Uterus (tissue), 4 donors: ENCODE measurements at places on chromosomes 1 and 21. TPM values are rescaled to one million over a fixed set of nuclear protein-coding genes. Genes with fewer than 3 reads are reported as not detected.

DNA sequence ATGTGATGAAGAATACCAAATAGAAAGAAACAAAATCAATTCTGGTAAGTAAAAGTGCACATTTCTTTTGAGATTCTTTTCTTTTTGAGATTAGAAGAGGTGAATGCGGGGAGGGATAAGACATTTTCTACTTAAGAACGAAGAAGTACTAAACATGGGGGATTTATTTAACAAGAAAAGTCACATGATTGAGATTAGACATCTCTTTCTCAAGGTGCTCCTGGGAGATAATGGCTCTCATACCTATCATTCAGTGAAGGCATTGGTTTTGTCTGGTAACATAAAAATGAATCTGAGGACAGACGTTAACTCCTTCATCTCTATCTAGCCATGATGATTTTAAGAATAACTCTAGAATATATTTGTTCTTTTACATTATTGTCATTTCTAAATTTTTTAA, 147.9 kb upstream of the SAMSN1 start:
- H3K36me3 ChIP-seq: no peaks in the 10 kb centered on the region
- H3K27ac ChIP-seq: no peak overlapping the region
- no peaks in the 10 kb centered on the region for H3K4me1 ChIP-seq
- DNase-seq: no peak

GRCh38 chr1:1225238-1225845, 6.5 kb downstream of the SDF4 start:
- H3K27ac ChIP-seq: no peak overlapping the region
- no peak overlapping the region for H3K4me3 ChIP-seq
- no peaks in the 10 kb centered on the region for H3K27me3 ChIP-seq
- no peaks in the 10 kb centered on the region for H3K36me3 ChIP-seq
- peaks cover 11% of the 10 kb centered on the region for H3K4me1 ChIP-seq

GRCh38 chr1:54219688-54220003, 19.7 kb downstream of the MRPL37 start:
- no peaks in the 10 kb centered on the region for H3K27me3 ChIP-seq
- DNase-seq: no peak
- H3K36me3 ChIP-seq: no peaks in the 10 kb centered on the region
- no peak overlapping the region for H3K4me3 ChIP-seq

Gene RAB7B
- 22.5 TPM for total RNA-seq

Gene CELA3B
- total RNA-seq: not detected

Gene TRIM46
- 4.6 TPM for total RNA-seq

- no peak overlapping the region for H3K4me3 ChIP-seq
- H3K27me3 ChIP-seq: no peaks in the 10 kb centered on the region
- H3K27ac ChIP-seq: peak overlapping the region; percentile 21
- no peaks in the 10 kb centered on the region for H3K36me3 ChIP-seq
- no peaks in the 10 kb centered on the region for H3K4me1 ChIP-seq
Observed at GRCh38 chr1:89708751-89709375, 75.9 kb downstream of the LRRC8C start.

Gene PBX1
- total RNA-seq: 831 TPM

GRCh38 chr1:222914861-222915632, 100.2 kb downstream of the DISP1 start:
- H3K4me3 ChIP-seq: no peak overlapping the region

GRCh38 chr1:68279846-68280245, 47.5 kb upstream of the WLS start:
- no peak overlapping the region for H3K4me3 ChIP-seq
- H3K27ac ChIP-seq: no peak overlapping the region
- no peaks in the 10 kb centered on the region for H3K4me1 ChIP-seq
- H3K27me3 ChIP-seq: no peaks in the 10 kb centered on the region
- H3K36me3 ChIP-seq: no peaks in the 10 kb centered on the region

DNA sequence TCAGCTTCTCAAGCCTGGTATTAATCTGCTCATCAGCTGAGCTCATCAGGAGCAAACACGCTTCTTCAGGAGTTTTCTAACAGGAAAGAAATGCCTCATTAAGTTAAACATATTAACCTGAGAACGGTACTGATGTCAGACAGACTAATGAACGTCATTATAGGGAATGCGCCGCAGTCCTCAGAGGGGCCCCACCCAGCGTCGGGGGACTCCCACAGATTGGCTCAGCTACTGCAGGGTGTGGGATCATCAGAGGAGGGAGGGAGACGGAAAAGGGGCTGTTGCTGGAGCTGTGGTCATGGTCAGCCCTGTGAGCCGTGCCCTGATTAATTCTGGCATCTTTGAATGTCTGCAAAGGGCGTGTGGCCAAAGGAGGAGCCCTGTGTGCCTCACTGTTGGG, 348.5 kb downstream of the PTPRU start:
- H3K4me3 ChIP-seq: no peak overlapping the region
- H3K4me1 ChIP-seq: no peaks in the 10 kb centered on the region
- H3K27ac ChIP-seq: no peak overlapping the region
- no peaks in the 10 kb centered on the region for H3K36me3 ChIP-seq

Gene FCRL6
- total RNA-seq: 0.21 TPM

DNA sequence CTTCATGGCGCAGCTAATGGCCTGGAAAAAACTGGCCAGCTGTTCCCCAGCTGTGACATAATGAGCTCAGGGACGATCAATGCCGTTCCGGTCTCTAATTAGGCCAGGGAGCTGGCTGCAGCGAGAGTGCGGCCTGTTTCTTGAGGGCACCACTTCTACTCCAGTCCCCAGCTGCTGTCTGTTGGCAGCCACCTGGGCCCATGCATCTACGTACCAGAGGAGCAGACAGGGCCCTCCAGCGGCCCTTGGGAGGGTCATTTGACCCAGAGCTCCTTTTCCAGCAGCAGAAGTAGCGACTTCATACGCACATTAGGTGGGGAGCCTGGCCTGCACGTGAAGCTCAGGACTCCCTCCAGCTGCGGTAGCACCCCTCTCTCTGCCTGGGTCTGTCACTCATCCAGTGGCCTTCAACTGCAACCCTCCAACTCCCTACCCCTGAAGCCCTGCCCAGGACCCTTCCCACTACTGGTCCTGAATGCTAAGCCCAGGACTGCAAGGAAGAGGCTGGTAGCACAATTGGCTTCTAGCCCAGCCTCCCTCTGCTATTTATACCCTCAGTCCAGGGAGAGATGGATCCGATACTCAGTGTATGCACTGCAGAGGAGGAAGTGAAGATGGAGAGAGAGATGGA, 9.1 kb upstream of the GPR61 start:
- no peaks in the 10 kb centered on the region for H3K4me1 ChIP-seq
- no peak overlapping the region for H3K4me3 ChIP-seq
- no peak for DNase-seq
- H3K27ac ChIP-seq: no peak overlapping the region
- H3K36me3 ChIP-seq: no peaks in the 10 kb centered on the region

DNA sequence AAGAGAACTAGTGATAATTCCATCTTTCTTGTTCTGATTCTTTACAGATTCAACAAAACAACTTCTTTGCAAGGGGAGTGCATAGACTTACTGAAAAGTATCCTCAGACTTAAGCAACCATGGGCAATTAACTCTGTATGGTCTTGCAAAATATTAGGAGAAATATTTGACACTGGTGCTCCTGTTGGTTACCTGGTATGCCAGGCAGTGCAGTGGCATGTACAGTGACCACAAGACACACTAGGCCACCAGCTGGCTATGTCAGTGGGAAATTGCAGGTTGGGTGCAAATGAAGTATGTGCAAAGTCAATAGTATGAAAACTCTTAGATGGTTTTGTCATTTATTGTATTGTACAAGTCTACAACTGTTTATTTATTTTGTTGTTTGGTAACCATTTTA, 34.5 kb downstream of the EPS15 start:
- no peaks in the 10 kb centered on the region for H3K4me1 ChIP-seq
- no peaks in the 10 kb centered on the region for H3K36me3 ChIP-seq
- no peak overlapping the region for H3K27ac ChIP-seq
- H3K4me3 ChIP-seq: no peak overlapping the region

Gene NBPF20
- total RNA-seq: 1.3 TPM

GRCh38 chr1:81388435-81388834, 412.3 kb upstream of the ADGRL2 start:
- H3K4me3 ChIP-seq: no peak overlapping the region
- H3K27ac ChIP-seq: no peak overlapping the region
- no peak for DNase-seq

DNA sequence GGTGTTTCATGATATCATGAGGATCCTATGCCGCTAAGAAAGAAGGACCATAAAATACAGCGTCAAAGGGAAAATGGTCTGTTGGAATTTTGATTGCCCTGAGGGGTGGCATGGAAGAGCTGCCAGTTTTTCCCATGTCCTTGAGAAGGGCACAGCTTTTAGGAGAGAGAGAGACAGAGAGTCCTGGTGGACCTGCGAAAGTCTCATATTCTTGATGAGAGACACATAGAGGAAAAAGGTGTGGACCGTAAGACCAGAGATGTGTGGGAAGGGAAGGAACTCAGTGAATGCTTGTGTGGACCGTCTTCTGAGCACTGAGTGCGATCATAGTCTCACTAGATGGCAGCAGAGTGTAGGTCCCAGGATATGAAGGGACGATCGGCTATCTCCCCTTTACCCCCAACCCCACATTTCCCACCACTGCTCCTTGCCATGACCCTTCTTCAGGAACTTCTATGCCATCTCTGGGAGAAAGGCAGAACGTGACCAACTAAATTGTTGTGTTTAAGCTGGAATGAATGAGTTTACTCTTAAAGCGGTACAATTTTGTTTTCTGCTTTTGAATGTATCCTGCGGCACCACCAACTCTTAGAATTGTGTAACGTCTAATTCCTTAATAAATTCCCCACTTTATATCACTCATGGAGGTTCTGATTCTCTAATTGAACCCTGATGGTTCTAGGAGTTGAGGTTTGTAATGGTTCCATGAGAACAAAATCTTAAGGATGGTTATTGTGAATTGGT, 117.7 kb downstream of the CTH start:
- peak overlapping the region; percentile 49 for H3K27ac ChIP-seq
- no peaks in the 10 kb centered on the region for H3K36me3 ChIP-seq
- peak; percentile 30 for DNase-seq
- no peaks in the 10 kb centered on the region for H3K4me1 ChIP-seq

DNA sequence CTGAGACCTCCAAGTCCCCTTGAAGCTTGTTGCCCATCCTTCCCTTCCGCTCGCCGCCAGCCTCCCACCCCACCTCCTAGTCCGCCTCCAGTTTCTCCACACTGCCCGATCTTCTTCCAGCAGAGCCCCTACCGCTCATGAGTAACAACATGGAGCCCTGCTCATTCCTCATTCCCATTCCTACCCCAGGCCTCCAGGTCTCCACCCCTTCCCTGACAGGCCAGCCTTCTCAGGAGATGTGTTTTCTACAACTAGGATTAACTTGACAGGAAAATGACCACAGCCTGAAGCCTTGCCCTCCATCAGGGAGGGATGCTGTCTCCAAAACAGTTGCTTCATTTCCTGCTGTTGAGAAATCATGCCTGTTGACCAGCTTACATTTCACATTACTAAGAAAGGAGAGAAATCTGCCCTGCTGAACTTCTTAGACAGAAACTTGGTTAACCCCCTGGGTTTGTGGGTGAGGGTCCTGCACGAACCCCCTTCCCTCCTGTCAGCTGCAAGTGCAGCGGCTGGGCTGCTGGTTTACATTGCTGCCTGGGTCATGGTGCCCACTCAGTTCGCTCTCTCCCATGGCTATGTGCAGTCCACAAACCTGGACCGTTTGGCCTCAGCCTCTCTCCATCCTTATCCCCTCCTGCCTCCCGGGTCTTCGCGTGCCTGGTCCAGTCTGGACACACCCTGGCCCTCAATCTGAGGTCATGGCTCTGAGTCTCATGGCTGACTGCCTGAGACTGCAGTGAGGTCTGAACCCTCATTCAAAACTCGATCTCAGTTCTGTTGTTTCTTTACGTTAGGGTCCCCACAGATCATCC, 16.1 kb upstream of the CHI3L1 start:
- DNase-seq: peak; percentile 75
- H3K4me3 ChIP-seq: no peak overlapping the region
- peaks cover 9% of the 10 kb centered on the region for H3K4me1 ChIP-seq
- no peaks in the 10 kb centered on the region for H3K27me3 ChIP-seq
- H3K27ac ChIP-seq: peak overlapping the region; percentile 70

Gene PGLYRP4
- not detected for total RNA-seq

DNA sequence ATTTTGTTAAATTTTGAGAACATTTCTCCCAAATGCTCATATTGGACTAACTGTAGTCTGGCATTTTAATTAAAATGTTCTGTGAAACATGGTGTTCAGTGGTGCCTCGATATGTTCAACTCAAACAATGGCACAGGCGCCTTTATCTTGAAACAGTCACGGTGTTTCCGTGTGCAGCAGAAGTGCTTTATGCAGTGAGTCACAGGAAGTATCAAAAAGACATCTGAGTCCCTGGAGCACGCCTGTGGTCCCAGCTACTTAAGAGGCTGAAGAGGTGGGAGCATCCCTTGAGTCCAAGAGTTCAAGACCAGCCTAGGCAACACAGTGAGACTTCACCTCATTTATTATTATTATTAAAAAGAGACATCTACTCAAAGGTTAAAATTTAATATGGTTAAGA, 52.2 kb downstream of the GREM2 start:
- H3K27ac ChIP-seq: no peak overlapping the region
- no peaks in the 10 kb centered on the region for H3K36me3 ChIP-seq
- DNase-seq: no peak
- no peaks in the 10 kb centered on the region for H3K27me3 ChIP-seq
- no peaks in the 10 kb centered on the region for H3K4me1 ChIP-seq

GRCh38 chr1:43235040-43235439, 34.7 kb upstream of the TMEM125 start:
- H3K4me3 ChIP-seq: no peak overlapping the region
- no peaks in the 10 kb centered on the region for H3K36me3 ChIP-seq
- DNase-seq: no peak
- no peaks in the 10 kb centered on the region for H3K4me1 ChIP-seq
- H3K27ac ChIP-seq: no peak overlapping the region

Gene EVI5
- total RNA-seq: 53.0 TPM
